ENCODE measurements at places on chromosomes 5 and 9.

DNA sequence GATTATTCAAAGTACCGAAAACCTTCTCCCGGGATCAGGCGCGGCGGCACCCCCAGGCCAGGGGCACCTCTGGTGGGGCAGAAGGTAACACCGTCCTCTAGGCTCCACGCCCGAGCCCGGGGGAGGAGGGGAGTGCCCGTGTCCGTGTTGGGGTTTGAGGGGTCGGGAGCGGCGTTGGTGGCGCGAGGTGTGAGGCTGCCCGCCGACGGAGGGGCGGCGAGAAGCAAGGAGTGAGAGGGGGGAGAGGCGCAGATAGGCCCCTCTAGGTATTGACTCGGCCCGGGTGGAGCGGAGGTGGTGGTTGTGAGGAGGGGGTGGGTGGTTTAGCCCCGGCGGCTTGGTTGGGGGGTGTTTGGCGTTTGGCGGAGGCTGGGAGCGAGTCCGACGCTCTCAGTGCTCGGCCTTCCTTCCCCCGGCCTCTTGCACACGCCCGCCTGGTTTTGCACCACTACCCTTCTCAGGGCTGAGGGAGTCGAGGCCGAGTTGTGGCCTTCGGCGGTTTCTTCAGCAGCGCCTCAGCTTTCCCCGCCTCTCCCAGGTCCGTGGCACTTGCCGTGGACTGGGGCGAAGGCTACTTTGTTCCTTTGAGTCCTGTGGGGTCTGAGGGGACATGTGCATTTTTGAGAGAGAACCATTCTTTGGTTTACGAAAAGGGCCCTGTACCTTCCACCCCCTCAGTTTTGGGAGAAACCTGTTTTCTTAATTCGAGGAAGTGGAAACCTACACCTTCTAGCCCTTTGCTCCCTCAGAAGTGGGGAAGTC is 450 bp downstream of the GPBP1 start:
- DNase-seq: no peak

- no peak for DNase-seq
These were observed 732.9 kb downstream of the MTRR start for GRCh38 chr5:8601831-8602354.

DNA sequence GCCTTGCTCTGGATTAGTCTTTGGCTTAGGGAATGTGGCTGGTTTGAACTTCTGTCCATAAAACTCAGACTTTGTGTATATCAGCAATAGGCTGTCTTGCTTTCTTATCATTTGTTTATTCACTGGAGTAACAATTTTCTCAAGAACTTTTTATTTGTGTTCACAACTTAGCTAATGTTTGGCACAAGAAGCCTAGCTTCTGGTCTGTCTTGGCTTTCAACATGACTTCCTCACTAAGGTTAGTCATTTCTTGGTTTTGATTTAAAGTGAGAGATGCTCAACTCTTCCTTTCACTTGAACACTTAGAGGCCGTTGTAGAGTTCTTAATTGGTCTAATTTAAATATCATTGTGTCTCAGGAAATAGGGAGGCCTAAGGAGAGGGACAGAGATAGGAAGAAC is 4.9 kb downstream of the FBXO38 start:
- DNase-seq: peak; percentile 23

- peak; percentile 86 for DNase-seq
These were observed 291.9 kb downstream of the COX7C start for GRCh38 chr5:86909418-86910295.

DNA sequence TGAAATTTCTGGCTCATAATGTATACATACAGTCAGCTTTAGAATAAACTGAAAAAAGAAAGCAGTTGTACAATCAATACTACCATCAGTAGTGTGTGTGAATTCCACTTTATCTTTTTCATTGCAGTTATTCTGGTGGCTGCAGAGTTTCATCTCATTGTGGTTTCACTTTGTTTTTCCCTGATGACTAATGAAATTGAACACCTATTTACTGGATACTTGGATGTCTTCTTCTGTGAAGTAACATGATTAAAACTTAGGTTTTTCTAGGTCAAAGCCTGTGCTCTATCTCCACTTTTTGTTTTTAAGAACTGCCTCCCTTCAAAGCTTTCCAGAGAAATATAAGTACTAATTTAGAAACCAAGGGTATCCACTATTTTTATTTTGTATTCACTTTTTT is 174.3 kb downstream of the TRPM3 start:
- peak; percentile 42 for DNase-seq

GRCh38 chr9:12554636-12555035 is 138.5 kb upstream of the TYRP1 start:
- peak; percentile 6 for DNase-seq

DNA sequence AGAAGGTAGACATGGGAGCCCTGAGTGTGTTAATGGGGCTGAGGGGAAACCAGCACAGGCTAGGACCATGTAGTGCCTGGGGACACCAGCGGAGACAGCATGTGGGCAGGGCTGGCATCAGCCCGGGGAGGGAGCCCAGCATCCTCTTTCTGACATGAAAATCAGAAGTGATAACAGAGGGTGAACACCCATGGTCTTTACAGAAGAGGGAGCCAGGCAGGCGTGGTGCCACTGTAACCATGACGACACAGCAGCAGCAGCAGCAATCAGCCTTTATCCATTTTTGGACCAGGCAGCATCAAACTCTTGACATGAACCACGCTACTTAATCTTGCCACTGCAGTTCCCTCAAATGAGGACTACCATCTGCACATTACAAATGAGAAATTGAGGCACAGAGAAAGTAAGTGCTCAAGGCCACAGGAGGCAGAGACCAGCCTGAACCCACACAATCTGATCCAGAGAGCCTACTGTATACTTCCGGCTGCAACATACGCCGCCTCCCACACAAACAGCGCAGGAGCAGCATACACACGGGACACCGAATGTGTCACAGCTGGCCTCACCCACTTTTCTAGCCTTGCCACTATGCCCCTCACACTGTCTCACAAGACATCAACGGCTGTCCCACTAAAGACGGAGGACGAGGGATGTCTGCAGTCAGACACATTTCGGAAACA is 23.8 kb downstream of the CAMSAP1 start:
- DNase-seq: no peak

DNA sequence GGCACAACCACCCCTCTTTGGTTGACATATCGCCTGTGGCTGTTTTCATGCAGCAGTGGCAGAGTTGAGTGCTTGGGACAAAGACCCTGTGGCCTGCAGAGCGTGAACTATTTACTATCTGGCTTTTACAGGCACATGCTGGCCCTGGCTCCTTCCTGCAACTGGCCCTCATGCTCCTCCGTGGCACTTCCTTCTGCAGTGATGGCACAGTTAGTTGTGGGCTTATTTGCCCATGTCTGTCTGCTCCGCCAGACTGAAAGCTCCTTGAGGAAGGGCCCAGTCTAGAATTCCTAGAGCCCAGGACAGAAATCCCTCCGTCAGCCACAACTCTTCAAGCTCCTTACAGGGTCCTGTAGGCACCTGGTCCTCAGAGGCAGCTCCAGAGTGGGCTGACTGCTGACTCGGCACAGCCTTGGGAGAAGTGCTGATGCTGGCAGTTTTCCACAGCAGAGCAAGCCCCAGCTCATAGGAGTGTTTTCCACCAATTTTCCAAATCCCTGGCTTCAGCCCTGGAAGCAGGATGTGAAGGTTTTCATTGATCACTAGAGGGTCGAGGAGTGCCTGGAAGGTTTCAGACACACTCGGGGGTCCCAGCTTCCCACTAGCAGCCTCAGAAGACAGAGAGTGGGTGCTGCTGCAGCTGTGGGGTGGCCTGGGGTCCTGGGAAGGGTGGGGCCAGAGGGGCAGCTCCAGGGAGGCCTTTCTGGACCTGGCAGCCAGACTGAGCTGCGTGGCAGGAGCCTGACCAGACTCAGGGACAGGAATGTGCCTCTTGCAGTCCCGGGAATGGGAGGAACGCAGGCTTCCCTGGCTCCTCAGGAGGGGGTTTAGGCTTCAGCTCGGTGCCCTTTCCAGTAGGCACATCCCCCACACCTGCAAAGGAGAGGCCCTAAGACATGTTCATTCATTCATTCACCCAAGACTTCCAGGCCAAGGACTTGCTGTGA is 56.5 kb upstream of the ANGPTL2 start:
- DNase-seq: no peak

- DNase-seq: peak; percentile 53
These were observed 43.2 kb upstream of the IL7R start for GRCh38 chr5:35813521-35813920.

- peak; percentile 55 for DNase-seq
These were observed 3.5 kb downstream of the PRXL2C start for GRCh38 chr9:96651626-96652025.

- DNase-seq: no peak
These were observed 129.8 kb downstream of the GADD45G start for GRCh38 chr9:89734600-89735041.

- no peak for DNase-seq
These were observed 36.6 kb downstream of the UHRF2 start for GRCh38 chr9:6449645-6450044.

DNA sequence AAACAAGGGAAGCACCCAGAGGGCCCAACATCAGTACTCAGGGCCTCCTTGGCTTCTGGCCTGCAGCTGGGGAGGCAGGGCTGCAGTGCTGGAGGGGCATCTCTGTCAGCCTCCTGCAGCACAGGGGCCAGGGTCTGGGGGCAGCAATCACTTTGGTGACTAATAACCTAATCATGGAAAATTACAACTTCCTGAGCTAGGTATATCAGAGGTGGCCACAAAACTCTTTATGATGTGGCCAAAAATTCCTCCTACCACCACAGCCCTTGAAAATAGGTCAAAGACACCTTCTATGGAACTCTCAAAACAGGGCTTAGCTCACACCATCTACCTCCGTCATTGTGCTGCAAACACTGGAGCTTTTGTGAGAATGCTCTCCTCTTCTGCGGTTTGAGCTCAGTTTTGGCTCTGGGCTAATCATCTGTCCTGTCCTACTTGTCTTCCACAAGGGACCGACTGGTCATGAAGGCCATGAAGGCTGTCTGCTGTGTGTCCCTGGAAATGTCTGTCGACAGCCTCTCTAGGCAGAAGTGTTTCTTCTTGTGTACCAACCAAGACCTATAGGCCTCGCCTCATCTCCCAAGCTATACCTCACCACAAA is 28.6 kb downstream of the CSF2 start:
- no peak for DNase-seq

- peak; percentile 74 for DNase-seq
These were observed 6.4 kb downstream of the TSPAN17 start for GRCh38 chr5:176653401-176654385.

DNA sequence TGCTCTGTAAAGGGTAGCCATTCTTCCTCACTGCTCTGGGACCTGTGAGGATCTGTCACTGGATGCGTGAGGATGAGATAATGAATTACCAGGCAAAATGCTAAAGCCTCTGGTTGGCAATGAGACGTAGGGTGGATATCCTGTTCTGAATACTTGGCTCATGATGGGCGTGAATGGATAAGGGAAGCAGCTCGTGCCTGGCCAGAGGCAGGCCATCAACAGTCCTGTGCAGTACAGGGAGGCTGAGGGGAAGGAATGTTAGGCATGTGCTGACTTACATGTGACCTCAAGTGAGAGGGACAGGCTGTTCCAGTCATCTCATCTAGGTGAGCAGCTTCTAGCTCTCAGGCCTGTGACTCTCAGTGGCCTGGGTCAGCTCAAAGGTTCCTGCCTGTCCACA is 172.8 kb downstream of the CARTPT start:
- DNase-seq: no peak

GRCh38 chr9:5708414-5708813 is 79.5 kb downstream of the RIC1 start:
- DNase-seq: peak; percentile 12

- DNase-seq: no peak
These were observed 10.6 kb downstream of the DELE1 start for GRCh38 chr5:141934099-141934844.

- DNase-seq: no peak
These were observed 52.4 kb downstream of the MEF2C start for GRCh38 chr5:88830567-88830966.

DNA sequence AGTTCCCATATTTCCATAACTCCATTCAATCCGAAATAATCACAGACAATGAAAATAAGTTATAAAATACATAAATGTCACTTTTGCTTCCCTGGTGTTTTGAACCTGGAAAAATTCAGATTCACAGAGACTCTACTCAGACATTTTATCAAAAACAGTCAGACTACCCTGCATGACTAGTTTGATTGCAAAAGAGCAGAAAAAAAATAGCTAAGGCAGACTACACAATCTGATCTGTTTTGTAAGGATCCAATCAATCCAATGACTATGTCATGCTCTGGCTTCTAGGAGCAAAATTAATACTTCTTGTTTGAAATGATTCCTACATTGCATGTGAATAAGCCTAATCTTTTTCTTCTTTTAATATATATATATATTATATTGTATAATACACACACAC is 1262.6 kb downstream of the EFNA5 start:
- DNase-seq: peak; percentile 14

- DNase-seq: no peak
These were observed 48.7 kb downstream of the COL5A1 start for GRCh38 chr9:134690301-134690751.

DNA sequence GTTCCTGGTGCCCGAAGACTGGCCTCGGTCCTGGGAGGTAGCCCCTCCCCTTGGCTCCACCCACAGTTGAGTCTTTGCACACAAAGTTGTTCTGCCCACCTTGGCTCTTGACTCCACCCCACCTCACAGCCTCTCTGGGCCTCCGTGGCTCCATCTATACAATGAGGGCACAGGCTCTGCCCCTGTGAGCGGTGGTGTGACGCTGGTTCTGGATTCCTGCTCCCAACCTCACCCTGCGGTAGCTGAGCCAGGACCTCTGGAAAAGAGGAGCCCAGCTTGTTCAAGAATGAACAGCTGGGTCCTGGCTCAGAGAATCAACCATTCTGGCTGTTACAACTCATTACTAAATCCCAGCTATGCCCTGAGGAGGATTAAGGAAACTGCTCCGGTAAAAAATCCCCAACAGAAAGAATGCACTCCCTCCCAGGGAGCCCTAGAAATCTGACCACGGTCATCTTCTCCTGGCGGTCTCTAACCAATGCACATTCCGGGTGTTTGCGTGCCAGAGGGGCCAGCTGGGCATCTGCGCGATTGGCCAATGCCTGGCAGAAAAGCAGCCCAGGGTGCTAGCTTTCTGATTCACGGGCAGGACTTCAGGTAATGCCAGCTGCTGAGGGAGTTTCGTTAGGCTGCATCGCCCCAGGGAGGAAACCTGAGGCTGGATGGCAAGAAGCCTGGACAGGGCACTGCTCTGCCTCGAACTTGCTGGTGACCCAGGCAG is 9.9 kb upstream of the GRHPR start:
- DNase-seq: no peak

GRCh38 chr9:138105561-138106505 is 228.3 kb downstream of the CACNA1B start:
- DNase-seq: no peak

- no peak for DNase-seq
These were observed 36.0 kb upstream of the NAA35 start for GRCh38 chr9:85904975-85905374.

DNA sequence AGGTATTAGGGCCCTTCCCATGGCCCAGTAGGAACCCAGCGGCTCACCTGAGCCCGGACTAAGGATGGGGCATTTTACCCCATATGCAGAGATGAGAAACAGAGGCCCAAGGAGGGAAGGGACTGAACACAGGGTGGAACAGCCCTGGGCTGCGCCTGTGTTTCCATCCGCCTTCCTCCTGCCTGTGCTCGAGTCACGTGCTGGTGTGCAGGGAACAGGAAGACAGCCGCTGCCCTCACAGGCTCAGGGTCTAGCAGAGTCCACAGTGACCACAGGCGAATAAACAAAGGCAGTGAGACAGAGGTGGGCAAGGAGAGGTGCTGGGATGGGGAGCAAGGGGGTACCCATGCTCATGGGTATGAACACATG is 129.4 kb downstream of the C9orf50 start:
- peak; percentile 50 for DNase-seq
